H9 (cell line): ENCODE measurements at places on chromosomes 11 and 22.
A peak's percentile ranks its signal among the peaks of the same experiment; 100 is the strongest.

DNA sequence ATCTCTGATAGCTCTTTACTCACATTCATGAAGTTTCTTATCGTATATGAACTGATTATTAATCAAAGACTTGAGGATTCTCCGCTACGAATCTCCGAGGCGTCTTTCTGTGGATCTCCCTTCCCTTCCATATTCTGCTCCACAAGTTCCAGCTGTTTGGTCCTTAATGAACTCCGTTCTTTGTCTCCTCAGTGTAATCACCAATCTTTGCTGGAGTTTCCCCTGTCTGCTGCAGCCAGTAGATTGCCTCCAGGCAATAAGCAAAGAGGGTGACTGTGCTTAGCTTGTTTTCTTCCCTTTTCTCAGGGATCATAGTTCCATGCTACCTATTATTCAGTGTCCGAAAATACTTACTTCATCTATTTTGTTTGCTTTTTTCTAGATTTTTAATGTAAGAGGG is 169.6 kb upstream of the FOLH1 start:
- no peak for DNase-seq

DNA sequence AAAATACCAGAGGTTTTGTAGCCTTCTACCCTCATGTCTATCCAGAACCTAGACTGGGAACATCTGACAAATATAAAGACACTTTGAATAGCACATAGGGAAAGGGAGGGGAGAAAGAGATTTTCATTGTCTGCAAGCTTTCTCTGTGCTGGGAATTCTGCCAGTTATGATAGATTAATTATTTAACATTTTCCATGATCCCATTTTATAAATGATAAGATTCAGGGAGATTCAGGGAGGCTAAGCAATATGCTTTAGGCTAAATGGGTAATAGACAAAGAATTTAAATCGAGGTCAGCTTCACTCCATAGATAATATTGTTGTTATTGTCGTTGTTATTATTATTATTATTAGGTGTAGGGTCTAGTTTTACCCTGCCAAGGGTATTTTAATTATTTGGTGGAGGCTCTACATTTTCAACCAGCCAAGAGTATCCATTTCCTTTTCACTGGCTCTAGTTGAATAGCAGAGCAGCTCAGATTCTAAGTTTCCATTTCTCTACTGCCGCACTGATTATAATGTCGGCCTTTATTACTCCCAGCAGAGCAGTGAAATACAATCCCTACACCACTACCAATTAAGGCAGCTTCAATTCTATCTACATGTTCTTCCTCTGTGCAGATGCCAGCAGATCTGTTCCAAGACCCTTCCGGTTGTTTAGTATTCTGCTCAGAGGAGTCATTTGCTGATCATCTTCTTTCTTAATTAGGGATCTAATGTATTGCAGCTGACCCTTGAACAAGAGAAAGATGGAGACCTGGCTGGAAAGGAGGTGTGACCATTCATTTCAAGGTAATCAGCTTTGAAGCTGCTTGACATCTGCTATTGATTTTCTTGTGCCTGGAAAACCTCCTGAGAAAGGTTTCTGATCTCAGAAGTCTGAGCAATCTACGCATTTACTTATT is 23.8 kb upstream of the SYN3 start:
- DNase-seq, result no peak

DNA sequence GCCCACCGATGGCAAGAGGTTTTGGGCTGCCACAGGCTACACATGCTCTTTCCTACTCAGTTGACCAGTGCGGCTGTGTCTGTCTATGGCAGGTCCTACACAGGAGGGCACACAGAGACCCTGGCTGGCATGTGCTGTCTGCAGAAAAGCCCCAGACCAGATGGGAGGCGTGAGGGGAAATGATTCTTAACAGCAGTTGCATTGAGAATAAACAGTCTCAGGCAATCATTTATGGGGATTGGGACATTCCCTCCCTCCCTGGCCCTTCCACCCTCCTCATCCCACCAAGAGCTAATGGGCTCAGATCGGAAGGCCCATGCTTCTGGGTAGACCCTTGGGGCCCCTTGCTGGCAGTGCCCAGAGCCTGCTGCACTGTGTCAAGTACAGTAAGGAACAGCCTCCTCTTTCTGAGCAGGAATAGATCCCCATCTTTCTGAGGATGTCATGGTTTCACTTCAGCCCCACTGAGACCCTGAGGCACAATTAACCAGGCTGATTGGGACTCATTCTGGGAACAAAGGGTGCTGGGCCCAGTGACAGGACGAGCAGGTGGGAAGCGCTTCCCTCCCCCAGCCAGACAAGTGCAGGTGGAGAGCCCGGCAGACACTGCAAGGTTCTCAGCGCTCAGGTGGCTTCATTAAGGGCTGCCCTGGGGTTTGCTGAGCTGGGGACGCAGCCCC is 28.3 kb downstream of the TSPAN18 start:
- peak; percentile 52 for DNase-seq

DNA sequence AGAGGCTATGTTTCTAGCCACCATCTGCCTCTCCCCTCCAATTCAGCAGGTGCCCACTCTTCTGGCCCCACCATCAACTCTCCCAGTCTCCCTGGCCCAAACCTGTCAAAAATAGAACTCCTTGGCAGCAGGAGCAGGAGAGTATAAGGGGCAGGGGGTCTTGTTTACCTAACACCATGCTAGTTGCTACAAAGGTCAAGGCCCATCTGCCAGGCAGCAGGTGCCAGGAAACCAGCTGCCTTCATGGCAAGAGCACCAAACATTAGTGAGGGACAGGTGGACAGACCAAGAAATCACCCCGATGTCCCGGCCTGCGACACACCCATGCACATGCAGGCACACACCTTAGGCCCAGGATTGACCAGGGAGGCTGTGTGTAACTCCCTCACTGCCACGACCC is 387.9 kb downstream of the BUD13 start:
- DNase-seq, result no peak

DNA sequence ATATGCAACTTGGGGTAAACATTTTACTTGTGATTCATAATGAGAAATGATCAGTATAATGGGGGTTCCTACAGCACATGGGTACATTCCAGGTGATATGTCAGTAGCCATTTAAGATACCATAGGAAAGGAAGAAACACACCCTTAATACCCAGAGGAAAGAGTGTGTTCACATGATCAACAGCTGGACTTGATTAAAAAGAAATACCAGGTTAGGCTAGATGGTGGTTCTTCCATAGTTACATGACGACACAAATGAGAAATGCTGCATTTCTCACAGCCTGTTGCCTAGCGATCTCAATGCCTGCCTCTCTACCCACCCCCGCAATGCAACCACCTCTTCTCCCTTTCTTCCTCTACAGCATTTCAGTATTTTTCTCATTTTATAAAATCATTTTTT is 96.8 kb downstream of the TTC28 start:
- no peak for DNase-seq

DNA sequence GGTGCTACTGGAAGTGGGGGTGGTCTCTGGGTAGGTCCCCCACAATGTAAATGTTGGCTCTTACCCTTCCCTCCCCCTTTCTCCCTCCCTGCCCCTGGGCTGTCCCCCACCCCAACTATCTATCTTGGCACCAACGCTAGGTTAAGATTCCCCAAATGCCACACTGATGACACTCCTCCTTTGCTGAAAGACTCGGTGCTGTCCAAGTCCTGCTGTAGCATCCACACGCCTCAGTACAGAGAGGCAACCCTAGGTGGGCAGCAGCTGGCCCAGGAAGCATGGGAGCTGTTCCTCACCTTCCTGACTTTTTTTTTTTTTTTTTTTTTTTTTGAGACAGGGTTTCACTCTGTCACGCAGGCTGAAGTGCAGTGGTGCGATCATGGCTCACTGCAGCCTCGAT is 3.4 kb upstream of the KCTD17 start:
- DNase-seq, result no peak

- no peak for DNase-seq
Observed at GRCh38 chr22:43967069-43967468, 11.8 kb downstream of the SAMM50 start.

DNA sequence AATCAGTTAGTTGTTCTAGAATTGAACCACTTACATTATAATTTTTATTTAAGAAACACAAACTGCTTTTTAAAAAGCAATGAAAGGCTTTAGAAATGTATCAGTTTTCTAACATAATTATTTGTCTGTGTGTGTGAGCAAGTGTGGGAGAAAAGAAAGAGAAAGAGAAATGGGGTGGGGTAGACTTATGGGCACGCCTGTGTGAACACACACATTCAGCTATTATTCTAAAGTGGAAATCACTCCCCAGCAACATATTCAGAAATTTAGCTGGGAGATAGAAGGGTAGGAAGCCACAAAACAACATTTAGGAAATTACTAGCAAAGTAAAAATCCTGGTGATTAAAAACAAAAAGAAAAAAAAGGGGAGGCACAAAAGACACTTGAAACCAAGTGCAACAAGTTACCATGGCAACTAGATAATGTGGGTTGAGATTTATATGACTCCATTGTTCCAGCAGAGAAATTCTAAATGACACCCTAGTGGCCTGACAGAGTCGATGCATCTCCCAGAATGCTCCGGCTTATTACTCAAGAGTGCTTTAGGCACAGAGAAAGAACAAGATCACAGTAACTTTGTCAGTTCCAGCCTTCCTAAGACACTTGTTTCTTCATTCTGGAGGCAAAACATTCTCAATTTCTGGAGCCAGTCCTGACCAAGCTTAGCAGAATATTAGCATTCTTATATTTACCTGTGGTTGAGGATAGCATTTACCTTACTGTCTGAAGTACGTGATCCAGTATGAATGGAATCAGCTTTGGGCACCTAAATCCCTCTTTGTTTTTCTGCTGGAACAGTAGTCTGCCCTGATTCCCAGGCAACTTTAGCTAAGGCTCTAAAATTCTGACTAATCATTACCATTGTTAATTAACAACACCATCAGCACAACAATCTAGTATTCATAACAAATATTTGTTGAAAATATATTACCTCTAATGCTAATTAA is 444.4 kb downstream of the DLG2 start:
- DNase-seq, result peak; percentile 45

GRCh38 chr11:103358251-103358650 is 249.0 kb downstream of the DYNC2H1 start:
- no peak for DNase-seq

DNA sequence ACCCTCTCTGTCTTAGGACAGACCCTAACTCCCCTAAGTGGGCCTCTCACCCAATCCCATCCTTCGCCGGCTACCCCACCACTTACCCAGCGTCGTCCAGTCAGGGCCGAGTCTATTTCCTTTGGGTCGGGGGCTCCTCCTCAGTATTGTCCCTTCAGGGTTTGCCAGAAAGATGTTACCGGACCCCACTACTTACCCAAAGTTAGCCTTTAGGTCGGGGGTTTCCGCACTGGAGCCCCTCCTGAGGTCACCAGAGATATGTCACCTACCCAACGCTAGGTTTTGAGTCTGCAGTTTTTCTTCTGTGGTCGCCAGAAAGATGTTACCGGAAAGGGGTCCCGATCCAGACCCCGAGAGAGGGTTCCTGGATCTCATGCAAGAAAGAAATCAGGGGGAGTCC is 17.9 kb upstream of the B4GALNT4 start:
- no peak for DNase-seq

DNA sequence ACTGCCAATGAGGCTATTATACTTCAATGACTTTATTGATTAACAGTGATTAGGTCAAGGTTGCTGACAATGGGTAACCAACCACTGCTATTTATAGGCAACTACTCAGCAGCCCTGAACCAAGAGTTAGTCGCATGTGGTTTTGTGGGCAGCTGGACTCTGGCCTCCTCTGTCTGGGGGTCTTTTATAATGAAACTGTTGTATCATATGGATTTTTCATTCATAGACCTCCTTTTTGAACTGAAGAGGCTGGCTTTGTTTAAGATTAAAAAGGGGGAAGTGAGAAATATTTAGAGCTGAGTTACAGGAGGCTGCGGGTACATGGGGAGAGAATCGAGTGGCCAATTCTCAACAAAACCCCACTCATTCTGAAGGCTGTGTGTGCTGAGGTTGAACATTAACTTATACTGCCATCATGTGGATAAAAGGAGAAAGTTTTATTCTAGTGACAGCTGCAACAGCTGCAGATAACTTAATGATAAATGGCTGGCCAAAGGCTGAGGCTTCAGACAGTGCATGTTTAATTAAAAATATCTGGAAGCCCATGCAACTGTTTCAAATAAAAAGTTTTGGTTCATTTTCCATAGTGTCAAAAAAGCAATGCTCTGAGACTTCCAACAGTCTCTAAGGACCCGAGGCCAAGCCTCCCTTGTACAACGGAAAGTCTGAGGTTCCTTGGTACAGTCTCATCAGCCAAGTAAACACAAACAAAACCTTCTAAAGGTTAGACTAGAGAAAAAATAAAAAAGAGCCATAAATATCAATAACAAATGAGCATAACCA is 682.6 kb downstream of the KCNA4 start:
- peak; percentile 25 for DNase-seq

GRCh38 chr11:10659339-10660216 is 34.0 kb downstream of the IRAG1 start:
- no peak for DNase-seq

DNA sequence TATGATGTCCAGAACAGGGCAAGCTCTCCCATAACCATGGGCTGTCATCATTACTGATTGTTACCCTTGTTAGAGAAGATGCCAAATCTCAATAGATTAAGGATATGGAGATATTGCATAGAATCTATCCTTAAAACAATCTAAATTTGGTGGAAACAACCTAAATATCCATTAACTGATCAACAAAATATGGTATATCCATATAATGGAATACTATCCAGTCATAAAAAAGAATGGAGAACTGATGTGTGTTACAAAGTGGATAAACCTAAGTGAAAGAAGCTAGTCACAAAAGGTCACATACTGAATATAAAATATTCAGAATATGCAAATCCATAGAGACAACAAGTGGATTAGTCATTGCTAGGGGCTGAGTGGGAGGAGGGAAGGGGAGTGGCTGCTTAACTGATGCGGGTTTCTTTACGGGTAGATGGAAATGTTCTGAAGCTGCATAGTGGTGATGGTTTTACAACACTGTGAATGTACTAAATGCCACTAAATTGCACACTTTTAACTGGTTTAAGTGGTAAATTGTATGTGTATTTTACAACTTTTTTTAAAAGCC is 36.1 kb upstream of the SMCO4 start:
- DNase-seq, result no peak

DNA sequence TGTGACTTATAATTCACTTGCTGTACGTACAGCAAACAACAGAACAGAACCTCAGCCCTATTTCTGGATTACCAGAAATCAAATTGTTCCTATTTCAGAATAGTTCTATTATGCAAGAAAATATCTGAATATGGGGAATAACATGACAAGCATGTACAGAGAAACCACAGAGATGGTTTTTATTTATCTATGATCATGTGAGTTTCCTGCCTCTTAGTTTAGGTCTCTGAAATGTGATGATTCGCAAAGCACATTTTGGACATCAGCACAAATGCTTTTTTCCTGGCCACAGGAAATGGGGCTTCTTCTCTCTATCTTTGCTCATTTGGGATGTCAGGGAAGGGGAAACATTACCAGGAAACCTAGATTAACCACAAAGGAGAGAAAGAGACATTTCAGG is 266.7 kb upstream of the CTSC start:
- no peak for DNase-seq

GRCh38 chr11:26974069-26974783 is 19.7 kb upstream of the FIBIN start:
- DNase-seq, result no peak

DNA sequence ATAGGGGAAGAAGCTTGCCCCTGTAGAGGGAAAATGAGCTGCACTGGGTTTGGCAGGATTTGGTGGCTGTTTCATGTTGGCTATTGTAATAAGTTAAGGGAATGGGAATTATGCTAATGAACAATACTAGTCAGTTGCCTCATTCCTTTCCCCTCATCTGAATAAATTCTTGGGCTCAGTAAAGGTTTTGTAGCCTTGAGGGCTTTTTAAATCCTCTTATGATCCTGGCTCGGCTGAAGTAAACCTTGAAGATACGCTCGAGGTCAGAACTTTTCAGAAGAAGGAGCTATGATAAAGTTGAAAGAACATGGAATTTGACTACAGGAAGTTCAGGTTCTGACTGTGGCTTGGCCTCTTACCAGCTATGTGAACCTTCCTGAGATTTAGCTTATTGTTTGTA is 448.7 kb downstream of the RAB38 start:
- no peak for DNase-seq
